ENCODE measurements at places on chromosomes 4 and X.

DNA sequence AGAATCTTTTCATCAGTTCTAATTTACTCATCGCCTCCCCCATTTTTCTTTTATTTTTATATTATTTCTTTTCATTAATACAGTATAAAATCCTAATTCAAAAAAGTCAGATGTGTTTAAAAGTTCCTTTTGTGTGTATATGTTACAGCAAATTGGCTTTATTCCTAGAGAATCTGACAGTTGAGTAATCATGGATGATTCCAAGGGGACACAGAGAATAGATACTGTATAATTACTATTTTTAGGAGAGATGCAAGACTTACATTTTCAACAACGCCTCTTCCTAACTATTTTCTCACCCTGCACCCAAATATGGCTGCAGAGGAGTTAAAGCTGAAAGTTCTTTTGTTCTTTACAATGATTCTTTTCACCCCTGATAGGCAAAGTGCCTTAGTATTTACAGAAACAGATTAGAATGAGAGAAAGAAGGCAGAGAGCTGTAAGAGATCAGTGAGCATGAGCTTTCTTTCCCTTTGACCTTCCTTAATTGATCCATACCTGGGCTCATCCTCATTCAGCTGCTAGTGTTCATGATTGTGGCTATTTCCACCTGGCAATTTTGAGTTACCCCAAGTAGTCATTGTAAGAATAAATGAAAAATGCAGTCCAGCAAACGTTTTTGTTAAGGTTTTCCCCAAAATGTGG is 210.8 kb downstream of the SLC4A4 start:
- DNase-seq, result no peak

DNA sequence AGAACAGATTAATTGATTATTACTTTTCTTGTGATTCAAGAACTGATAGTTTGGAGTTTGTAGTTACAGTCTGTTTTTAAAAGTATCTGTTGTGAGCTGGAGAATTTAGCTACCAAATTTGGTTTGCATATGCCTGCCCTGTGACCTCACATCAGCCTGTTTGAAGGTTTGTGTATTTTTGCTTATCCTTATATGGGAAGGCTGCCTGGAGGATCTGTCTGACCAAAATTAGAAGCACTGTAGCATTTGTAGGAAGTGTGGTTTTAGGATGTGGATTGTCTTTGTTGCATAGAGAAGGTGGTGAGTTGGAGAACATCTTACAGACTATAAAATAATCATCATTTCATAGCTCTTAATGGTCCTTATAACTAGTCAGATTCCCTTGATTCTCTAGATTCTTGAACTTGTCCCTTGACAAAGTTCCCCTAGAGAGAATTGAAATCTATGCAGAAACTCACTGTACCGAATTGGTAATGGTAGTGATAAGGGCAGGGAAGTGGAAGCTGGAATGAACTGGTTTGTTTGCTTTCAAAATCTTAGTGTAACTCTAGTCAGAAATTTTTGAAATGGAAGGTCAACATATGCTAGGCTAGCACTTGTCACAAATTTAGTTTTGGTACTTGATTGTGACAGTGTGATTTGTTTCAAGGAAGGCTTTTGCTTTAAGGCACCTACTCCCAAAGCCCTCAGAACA is 57.3 kb downstream of the SH3BGRL start:
- DNase-seq, result no peak

GRCh38 chr4:8237256-8237989 is 32.1 kb upstream of the HTRA3 start:
- no peak for DNase-seq

GRCh38 chrX:26411045-26411444 is 195.1 kb downstream of the MAGEB5 start:
- DNase-seq, result no peak

DNA sequence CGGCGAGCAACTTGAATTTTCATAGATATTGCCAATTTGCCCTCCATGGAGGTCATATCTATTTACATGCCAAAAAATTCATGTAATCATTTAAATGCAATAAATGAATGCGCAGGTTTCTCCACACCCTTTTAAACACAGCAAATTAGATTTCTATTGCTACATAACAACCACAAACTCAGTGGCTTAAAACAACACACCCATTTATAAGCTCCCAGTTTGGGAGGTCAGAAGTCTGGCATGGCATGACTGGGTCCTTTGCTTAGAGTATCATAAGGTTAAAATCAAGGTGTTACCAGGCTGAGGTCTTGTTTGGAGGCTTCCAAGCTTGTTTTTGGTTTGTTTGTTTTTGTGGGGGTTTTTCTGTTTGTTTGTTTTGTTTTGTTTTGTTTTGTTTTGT is 49.9 kb upstream of the NYX start:
- DNase-seq, result no peak

- DNase-seq, result no peak
Observed at GRCh38 chrX:102959471-102959870, 22.4 kb downstream of the RAB40AL start.

DNA sequence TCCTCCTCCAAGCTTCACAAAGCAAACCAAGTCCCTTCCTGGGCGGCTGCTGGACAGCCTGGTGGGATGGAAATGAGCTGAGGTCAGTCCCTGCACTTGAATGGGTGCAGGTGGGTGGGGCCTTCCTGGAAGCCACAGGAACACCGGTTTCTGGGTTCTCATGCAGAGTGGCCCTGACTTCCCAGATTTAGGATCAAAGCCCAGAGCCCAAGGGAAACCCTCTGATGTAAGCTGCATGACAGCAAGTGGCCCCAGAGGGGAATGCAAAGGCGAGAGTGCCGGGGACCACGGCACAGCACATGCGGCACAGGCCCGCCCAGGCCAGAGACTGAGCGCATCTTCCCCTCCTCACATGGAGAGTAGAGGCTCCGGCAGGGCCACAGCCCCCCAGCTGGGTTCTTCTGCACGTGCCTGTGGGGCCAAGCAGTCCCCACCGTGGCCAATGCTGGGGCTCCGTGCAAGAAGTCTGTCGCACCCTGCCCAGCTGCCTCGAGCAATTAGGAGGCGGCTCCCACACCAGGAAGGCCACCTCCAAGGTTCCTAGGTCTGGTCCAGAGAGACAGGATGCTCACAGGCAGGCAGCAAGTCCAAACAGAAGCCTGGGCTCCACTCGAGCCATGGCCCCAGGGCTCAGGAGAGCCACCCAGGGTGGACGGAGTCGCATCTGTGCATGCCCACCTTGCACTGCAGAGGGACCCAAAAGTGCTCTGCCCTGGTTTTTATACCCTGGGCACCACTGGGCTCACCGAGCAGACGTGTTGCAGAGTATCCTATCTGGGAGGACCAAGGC is 83.0 kb downstream of the HTRA3 start:
- DNase-seq, result no peak

GRCh38 chr4:68361146-68361589 is 11.3 kb upstream of the YTHDC1 start:
- DNase-seq, result no peak

GRCh38 chr4:118762730-118763477 is 73.0 kb downstream of the SEC24D start:
- no peak for DNase-seq

- DNase-seq, result no peak
Observed at GRCh38 chrX:63735882-63736281, 49.1 kb downstream of the ARHGEF9 start.

- DNase-seq, result no peak
Observed at GRCh38 chr4:11072463-11072862, 356.2 kb downstream of the HS3ST1 start.

- no peak for DNase-seq
Observed at GRCh38 chr4:139017861-139018260, 2.3 kb downstream of the NOCT start.

GRCh38 chr4:10091531-10092181 is 24.9 kb downstream of the WDR1 start:
- no peak for DNase-seq

- no peak for DNase-seq
Observed at GRCh38 chr4:60885011-60885410, 315.1 kb upstream of the ADGRL3 start.

- DNase-seq, result no peak
Observed at GRCh38 chr4:1755297-1755696, 34.0 kb downstream of the TACC3 start.

- no peak for DNase-seq
Observed at GRCh38 chr4:140052050-140052449, 101.9 kb downstream of the MAML3 start.

DNA sequence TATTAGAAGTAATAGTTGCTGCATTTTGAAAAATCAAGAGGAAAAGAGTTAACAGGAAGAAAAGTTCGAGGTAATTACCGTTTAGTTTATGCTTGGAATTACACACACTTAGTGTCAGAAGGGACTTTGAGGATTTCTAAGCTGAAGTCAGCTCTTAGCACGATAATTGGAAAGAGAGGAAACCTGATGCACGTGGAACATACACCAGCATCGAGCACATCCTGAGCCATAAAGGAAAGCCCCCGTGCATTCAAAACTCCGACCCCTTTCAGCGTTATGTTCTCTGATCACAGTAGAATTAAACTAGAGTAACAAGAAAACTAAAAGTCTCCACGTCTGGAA is 400 bp upstream of the PAQR3 start:
- peak; percentile 11 for DNase-seq

GRCh38 chr4:77240469-77241066 is 83.6 kb downstream of the CCNG2 start:
- DNase-seq, result peak; percentile 53

GRCh38 chr4:5784021-5784420 is 73.0 kb downstream of the EVC start:
- no peak for DNase-seq

DNA sequence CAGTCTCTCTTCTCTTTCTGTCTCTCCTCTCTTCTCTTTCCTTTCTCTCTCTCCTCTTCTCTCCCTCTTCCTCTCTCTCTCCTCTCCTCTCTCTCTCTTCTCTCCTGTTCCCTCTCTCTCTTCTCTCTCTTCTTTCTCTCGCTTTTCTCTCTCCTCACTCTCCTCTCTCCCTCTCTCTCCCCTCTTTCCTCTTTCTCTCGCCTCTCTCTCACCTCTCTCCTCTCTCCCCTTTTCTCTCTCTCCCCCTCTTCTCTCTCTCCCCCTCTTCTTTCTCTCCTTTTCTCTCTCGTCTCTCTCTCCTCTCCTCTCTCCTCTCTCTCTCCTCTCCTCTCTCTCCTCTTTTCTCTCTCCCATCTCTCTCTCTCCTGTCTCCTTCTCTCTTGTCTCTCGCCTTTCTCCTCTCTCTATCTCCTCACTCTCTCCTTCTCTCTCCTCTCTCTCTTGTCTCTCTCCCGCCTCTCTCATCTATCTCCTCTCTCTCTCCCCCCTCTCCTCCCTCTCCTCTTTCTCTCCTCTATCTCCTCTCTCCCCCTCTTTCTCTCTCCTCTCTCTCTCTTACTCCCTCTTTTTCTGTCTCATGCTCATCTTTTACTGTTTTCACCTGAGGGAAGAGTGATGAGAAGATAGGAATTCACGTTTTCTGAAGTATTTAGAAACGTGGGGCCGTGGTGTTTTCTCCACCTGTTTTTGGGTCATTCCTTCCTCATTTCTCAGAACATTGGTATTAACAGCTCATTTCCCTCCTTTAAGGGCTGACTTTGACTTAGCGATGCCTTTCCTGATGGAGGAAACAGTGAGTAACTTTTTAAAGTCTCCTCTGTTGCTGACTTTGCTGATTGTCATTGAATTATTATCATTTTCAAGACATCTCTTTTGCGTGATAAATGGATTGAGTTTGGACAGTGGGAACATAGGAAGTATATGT is 80.6 kb upstream of the CD99 start:
- no peak for DNase-seq

- no peak for DNase-seq
Observed at GRCh38 chrX:26851981-26852380, 611.2 kb downstream of the PPP4R3C start.

DNA sequence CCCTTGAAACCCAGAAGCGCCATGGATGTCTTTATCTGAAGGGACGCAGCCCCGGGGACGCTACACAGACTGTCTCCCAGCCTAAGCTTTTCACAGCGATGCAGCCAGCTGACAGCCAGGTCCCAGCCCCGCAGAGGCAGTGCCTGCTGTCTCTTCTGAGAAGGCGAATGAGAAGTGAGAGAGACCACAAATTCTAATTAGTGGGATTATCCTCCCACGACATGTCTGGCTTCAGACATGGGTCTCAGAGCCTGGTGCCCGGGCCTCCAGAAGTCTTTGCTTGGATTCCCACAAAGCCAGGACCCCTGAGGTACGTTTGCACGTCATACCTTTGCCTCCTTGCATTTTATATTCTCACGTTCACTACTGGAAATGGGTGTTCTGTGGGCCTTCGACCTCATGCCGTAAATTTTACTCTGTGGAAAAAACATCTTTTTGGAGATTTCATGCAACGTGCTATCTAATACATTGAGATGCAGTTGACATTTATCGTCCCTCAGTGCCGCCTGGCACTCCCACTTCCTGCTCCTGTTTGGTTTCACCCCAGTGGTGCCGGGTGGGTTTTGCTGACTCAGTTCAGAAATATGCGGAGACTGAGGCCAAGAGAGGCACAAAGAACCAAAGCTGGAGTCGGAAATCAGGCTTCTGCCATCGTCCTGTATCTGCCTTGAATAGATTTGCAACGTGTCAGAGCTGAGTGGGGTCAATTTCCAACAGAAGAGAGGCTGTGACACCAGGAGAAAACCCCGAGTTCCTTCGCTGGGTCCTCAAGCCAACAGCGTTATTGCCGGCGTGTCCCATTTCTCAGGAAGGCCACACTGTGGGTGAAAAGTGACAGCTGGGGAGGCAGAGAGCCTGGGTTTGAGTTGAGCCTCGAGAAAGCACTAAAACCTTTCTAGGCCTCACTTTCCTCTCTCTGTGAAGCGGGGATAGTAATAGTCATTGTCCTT is 114.4 kb downstream of the STK32B start:
- DNase-seq, result no peak

DNA sequence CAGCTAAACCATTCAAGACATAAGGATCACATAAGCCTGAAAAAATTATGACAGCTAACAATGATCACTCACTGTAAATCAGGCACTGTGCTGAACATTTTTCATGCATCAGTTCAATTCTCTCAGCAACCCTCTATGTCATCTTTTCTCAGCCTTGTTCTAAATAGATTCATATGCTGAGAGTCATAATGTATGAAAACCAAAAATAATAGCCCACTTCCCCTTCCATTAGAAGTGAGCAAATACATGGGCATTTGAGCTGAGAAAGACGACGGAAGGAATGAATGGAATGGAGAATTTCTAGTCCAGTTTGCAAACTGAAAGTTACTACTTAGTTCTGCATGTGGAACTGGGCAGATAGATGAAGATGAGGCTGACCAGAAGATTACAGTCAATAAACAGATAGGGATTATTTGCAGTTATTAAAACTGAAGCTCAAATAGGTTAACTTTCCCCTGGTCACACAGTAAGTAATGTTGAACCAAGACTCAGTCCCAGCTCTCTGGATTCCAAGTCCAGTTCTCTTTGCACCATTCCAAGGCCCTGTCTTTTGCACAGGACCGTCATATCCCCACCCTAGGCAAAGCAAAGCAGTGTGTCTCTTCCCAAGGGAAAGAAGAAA is 1.6 kb upstream of the SH3RF1 start:
- DNase-seq, result no peak

- no peak for DNase-seq
Observed at GRCh38 chr4:150540959-150541360, 41.0 kb upstream of the MAB21L2 start.

DNA sequence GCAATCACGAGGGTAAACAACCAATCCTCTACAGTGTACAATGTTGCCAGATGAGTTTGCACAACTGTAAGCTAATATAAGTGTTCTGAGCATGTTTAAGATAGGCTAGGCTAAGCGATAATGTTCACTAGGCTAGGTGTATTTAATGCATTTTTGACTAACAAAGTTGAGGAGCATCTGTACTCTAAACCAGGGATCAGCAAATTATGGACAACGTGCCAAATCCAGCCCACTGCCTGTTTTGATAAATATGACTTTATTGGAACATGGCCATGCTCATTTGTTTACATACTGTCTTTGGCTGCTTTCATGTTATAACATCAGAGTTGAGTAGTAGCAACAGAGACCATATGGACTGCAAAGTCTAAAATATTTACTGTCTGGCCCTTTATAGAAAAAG is 46.3 kb upstream of the ARHGEF6 start:
- no peak for DNase-seq

GRCh38 chrX:7223271-7223670 is 75.3 kb upstream of the PUDP start:
- no peak for DNase-seq
